ENCODE measurements at places on chromosomes 1 and 21. TPM values are rescaled to one million over a fixed set of nuclear protein-coding genes. Genes with fewer than 3 reads are reported as not detected.

Gene SLC6A9
- total RNA-seq = 7.3 TPM

Gene VSIG8
- total RNA-seq = not detected

- no peak for DNase-seq
Observed at GRCh38 chr1:12556957-12557935, 60.8 kb downstream of the DHRS3 start.

- no peak for DNase-seq
Observed at GRCh38 chr1:18945401-18945849, 11.1 kb downstream of the IFFO2 start.

- DNase-seq = no peak
Observed at GRCh38 chr1:98700228-98700627, 38.7 kb downstream of the SNX7 start.
